Naive B cell (primary cell): ENCODE measurements at places on chromosomes 16 and 17.

DNA sequence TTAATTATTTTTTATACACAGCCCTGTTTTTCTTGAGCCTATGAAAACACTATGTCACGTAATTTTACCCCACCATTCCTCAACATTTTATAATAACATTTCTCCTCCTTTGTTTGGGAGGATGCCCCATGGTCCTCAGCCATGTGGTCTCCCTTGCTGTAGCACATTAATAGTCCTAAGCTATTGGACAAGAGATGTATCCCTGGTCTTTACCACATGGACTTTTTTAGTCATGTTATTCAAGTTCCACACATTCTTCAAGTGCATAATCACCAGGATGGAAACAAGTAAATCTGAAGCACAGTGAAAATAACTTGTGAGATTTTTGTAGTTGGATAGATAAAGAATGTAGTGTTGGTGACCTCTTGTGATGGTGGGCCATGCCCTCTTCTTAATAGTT lies 2.0 kb upstream of the KRTAP2-3 start:
- no peak for DNase-seq
- peaks cover 14% of the 10 kb centered on the region for H3K36me3 ChIP-seq
- H3K4me1 ChIP-seq, result no peaks in the 10 kb centered on the region
- no peak overlapping the region for H3K4me3 ChIP-seq
- no peak overlapping the region for H3K27ac ChIP-seq

DNA sequence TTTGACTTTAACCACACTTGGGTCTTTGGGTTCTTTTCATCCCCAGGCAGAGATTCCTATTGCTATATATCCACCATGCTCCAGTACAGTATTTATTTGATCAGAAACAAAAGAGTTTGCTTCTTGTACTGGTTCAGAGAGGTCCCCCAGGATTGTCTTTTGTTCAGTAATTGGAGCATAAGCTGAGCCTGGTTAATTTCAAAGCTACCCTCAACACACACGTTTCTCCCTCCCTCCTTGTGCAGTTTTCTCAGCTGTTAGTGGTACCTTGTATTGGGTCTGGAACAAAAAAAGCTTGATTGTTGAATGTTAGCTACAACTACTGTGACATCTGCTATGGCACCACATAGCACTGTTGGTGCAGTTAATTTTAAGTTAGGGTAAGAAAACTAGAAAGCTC lies 50.0 kb downstream of the NUP93 start:
- H3K4me1 ChIP-seq, result peaks cover 3% of the 10 kb centered on the region
- H3K27me3 ChIP-seq, result no peaks in the 10 kb centered on the region
- DNase-seq, result no peak
- H3K27ac ChIP-seq, result no peak overlapping the region

- no peak for DNase-seq
- H3K4me1 ChIP-seq, result no peaks in the 10 kb centered on the region
- H3K36me3 ChIP-seq, result peaks cover 20% of the 10 kb centered on the region
- H3K27me3 ChIP-seq, result no peaks in the 10 kb centered on the region
Measured at GRCh38 chr17:1071103-1071825, 74.3 kb downstream of the TIMM22 start.

DNA sequence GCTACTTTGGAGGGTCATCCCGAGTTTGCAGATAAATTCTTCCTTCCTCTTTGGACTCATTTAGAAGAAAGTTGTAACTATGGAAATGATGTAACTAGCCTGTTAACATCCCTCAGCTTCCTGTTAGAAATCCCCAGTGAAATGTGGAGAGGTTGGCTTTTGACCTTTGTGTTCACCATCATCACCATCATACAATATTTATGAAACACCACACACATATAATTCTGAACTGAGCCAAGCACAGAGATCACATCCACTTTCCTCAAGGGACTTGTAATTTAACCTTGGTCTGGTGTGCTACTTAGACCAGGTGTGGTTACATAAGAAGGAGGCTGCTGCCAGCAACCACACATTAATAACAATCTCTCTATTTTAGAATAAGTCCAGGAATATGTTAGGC lies 2.5 kb downstream of the CAPNS2 start:
- no peak overlapping the region for H3K4me3 ChIP-seq
- H3K27ac ChIP-seq, result no peak overlapping the region
- no peak for DNase-seq
- H3K4me1 ChIP-seq, result peaks cover 6% of the 10 kb centered on the region
- no peaks in the 10 kb centered on the region for H3K27me3 ChIP-seq

- H3K36me3 ChIP-seq, result no peaks in the 10 kb centered on the region
- H3K27me3 ChIP-seq, result peaks cover 13% of the 10 kb centered on the region
- peak overlapping the region; percentile 67 for H3K4me3 ChIP-seq
- no peak overlapping the region for H3K27ac ChIP-seq
- H3K4me1 ChIP-seq, result peaks cover 44% of the 10 kb centered on the region
- peak; percentile 52 for DNase-seq
Measured at GRCh38 chr16:9138731-9139501, 47.5 kb downstream of the HAPSTR1 start.

DNA sequence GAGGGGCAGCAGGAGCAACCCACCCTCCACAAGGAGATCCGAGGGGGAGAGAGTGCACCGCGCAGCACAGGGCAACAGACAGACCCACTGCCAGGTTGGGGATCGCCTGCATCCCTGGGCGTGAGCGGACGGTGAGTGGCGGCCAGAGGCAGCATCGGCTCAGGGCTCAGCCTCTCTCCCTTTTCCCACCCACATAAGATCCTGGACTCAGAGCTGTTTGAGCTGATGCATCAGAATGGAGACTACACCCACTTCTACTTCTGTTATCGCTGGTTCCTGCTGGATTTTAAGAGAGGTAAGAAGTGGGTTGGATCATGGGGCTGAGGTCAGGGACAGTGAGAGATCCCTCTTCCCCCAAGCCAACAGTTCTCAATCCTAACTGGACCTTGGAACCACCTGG lies 23.2 kb downstream of the MNT start:
- peaks cover 1% of the 10 kb centered on the region for H3K4me1 ChIP-seq
- no peak for DNase-seq
- H3K27ac ChIP-seq, result no peak overlapping the region
- H3K27me3 ChIP-seq, result no peaks in the 10 kb centered on the region
- no peak overlapping the region for H3K4me3 ChIP-seq
- no peaks in the 10 kb centered on the region for H3K36me3 ChIP-seq

DNA sequence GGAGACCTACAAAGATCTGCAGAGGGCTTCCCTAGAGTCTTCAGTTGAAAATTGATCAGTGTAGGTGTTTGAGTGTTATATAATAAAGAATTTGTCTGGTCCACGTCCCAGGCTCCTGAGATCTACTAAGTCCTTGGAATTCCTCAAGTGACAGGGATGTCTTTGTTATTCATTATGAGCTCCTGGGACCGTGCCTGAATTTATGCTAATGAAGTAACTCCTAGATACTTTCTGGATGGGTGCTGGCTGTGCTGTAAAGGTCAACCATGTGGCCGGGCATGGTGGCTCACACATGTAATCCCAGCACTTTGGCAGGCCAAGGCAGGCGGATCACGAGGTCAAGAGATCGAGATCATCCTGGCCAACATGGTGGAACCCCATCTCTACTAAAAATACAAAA lies 43.7 kb downstream of the CDC27 start:
- H3K36me3 ChIP-seq, result peaks cover 24% of the 10 kb centered on the region
- no peak overlapping the region for H3K27ac ChIP-seq
- H3K4me3 ChIP-seq, result no peak overlapping the region
- H3K4me1 ChIP-seq, result no peaks in the 10 kb centered on the region

DNA sequence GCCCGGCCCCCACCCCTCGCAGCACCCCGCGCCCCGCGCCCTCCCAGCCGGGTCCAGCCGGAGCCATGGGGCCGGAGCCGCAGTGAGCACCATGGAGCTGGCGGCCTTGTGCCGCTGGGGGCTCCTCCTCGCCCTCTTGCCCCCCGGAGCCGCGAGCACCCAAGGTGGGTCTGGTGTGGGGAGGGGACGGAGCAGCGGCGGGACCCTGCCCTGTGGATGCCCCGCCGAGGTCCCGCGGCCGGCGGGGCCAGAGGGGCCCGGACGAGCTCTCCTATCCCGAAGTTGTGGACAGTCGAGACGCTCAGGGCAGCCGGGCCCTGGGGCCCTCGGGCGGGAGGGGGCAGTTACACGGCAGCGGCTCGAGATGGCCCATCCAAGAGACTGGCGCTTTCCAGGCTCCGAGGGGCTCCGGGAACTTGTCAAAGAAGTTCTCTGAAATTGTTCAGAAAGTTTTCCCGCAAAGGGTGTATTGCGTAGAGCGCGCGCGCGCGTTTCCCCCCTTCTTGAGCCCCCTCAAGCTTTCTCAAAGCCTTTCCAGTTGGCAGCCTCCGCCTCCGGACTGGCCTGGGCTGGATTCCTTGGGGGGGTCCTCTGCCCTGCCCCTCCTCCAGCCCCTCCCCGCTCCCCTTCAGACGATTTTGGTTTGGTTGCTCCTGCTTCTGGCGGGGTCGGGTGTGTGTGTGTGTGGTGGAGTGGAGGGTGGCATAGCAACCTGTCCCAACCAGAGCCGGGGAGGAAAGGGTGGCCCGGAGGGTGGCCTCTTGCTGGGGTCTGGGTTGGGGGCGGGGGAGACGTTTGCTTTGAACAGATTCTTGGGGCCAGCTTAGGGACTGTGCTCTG lies 504 bp downstream of the ERBB2 start:
- no peak overlapping the region for H3K27ac ChIP-seq
- peaks cover 22% of the 10 kb centered on the region for H3K4me1 ChIP-seq
- no peak overlapping the region for H3K4me3 ChIP-seq
- H3K27me3 ChIP-seq, result peaks cover 28% of the 10 kb centered on the region

GRCh38 chr16:69444873-69445517 lies 20.6 kb downstream of the CYB5B start:
- peak overlapping the region; percentile 94 for H3K27ac ChIP-seq
- peak overlapping the region; percentile 89 for H3K4me3 ChIP-seq
- H3K4me1 ChIP-seq, result peaks cover 42% of the 10 kb centered on the region
- peaks cover 11% of the 10 kb centered on the region for H3K36me3 ChIP-seq
- no peak for DNase-seq

- no peak overlapping the region for H3K27ac ChIP-seq
- no peak for DNase-seq
- H3K4me1 ChIP-seq, result no peaks in the 10 kb centered on the region
- no peak overlapping the region for H3K4me3 ChIP-seq
- no peaks in the 10 kb centered on the region for H3K36me3 ChIP-seq
- no peaks in the 10 kb centered on the region for H3K27me3 ChIP-seq
Measured at GRCh38 chr17:72063756-72064450, 56.9 kb upstream of the SOX9 start.

DNA sequence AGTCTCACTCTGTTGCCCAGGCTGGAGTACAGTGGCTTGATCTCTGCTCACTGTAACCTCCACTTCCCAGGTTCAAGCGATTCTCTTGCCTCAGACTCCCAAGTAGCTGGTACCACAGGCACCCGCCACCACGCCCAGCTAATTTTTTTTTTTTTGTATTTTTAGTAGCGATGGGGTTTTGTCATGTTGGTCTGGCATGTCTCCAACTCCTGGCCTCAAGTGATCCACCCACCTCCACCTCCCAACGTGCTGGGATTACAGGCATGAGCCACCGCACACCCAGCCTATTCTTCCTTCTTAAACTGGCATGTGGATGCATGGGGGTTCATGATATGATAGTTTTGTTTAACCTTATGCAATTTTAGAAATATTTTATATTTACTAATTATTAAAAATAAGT lies 39.4 kb upstream of the VWA3A start:
- peaks cover 7% of the 10 kb centered on the region for H3K4me1 ChIP-seq
- H3K36me3 ChIP-seq, result no peaks in the 10 kb centered on the region
- no peak overlapping the region for H3K4me3 ChIP-seq

GRCh38 chr17:13569398-13570123 lies 32.2 kb downstream of the HS3ST3A1 start:
- DNase-seq, result no peak
- no peak overlapping the region for H3K4me3 ChIP-seq
- no peak overlapping the region for H3K27ac ChIP-seq
- no peaks in the 10 kb centered on the region for H3K36me3 ChIP-seq
- peaks cover 24% of the 10 kb centered on the region for H3K27me3 ChIP-seq

GRCh38 chr16:57354311-57354710 lies 4.3 kb upstream of the CCL22 start:
- no peak overlapping the region for H3K27ac ChIP-seq
- peaks cover 24% of the 10 kb centered on the region for H3K4me1 ChIP-seq
- H3K36me3 ChIP-seq, result no peaks in the 10 kb centered on the region
- no peak for DNase-seq

GRCh38 chr17:40338058-40338457 lies 26.5 kb downstream of the GJD3 start:
- peaks cover 13% of the 10 kb centered on the region for H3K36me3 ChIP-seq
- no peak overlapping the region for H3K27ac ChIP-seq
- H3K27me3 ChIP-seq, result no peaks in the 10 kb centered on the region
- DNase-seq, result no peak

DNA sequence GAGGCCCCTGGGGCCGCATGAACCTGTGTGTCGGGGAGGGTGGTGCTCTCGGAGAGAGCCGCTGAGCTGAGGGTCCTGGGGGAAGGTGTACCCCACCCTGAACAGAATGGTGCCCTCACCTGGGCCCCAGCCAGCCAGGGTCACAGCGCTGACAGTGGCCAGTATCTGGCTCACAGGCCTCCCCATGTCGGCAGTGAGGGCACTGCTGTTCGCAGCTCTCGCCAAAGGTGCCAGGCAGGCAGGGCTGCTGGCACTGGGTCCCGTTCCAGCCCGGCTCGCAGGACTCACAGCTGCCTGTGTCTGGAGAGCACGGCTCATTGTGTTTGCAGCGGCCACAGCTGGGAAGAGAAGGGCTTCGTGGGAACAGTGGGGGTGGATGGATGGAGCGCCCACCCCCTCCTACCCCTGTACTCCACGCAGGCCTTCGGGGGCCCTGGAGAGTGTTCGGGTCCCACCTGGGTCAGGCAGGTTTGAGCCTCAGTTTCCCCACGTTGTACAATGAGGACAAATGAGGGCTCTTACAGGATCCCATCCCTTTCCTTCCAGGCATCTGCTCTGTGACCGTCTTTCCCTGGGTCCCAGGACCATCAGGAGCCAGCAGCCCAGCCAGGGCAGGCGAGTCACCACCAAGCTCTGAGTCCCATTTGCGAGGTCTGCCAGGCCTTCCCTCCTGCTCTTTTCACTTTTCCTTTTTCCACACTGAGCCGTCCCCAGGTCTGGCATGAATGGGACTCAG lies 5.0 kb downstream of the SCARF1 start:
- H3K4me1 ChIP-seq, result peaks cover 16% of the 10 kb centered on the region
- no peak overlapping the region for H3K27ac ChIP-seq
- H3K27me3 ChIP-seq, result no peaks in the 10 kb centered on the region
- H3K36me3 ChIP-seq, result no peaks in the 10 kb centered on the region
- H3K4me3 ChIP-seq, result no peak overlapping the region

DNA sequence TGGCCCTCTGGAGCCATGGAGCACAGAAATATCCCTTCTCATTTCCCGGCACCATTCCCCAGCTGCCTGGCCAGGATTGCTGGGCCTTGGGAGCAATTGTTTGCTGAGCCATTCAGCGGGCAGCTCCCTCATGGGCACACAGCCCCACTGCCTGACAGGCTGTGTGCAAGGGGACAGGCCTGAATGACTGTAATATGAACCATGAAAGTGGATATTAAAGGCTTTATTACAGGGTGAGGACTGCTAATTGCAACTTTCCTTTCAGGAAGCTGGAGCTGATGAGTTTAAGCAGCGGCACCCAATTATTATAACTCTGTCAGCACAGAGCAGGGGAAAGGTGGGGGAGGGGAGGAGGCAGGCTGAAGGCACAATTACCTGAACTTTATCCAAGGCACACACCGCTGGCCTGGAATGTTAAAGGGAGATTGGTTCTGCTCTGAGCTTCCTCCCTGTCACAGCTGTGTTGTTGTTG lies 159.8 kb upstream of the SDK2 start:
- H3K4me1 ChIP-seq, result no peaks in the 10 kb centered on the region
- H3K36me3 ChIP-seq, result peaks cover 22% of the 10 kb centered on the region
- no peak overlapping the region for H3K4me3 ChIP-seq
- H3K27me3 ChIP-seq, result peaks cover 46% of the 10 kb centered on the region
- no peak overlapping the region for H3K27ac ChIP-seq

- no peak overlapping the region for H3K27ac ChIP-seq
- H3K4me1 ChIP-seq, result no peaks in the 10 kb centered on the region
- no peak for DNase-seq
- H3K4me3 ChIP-seq, result no peak overlapping the region
- no peaks in the 10 kb centered on the region for H3K27me3 ChIP-seq
Measured at GRCh38 chr17:72240333-72240732, 119.5 kb downstream of the SOX9 start.
